ENCODE measurements at places on chromosomes 3 and 15. TPM values are rescaled to one million over a fixed set of nuclear protein-coding genes. Genes with fewer than 3 reads are reported as not detected.
A peak's percentile ranks its signal among the peaks of the same experiment; 100 is the strongest.

DNA sequence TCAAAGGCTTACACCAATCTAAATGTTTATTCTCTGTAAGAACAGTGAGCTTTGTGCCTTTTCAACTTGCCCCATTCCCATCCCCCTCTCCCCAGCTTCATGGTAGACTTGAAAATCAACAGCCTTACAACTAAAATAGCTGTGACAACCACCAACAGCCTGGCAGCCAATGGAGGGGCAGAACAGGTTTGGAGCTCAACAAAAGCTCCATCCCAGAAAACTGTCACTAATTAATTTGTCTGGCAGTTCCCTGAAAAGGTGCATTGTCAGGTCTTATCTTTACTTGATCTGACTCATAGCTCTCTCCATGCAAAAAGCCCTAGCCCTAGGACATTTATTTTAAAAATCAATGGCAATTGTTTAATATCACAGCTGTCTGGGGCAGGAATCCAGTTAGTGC is 22.6 kb downstream of the MTHFS start:
- no peak for DNase-seq

DNA sequence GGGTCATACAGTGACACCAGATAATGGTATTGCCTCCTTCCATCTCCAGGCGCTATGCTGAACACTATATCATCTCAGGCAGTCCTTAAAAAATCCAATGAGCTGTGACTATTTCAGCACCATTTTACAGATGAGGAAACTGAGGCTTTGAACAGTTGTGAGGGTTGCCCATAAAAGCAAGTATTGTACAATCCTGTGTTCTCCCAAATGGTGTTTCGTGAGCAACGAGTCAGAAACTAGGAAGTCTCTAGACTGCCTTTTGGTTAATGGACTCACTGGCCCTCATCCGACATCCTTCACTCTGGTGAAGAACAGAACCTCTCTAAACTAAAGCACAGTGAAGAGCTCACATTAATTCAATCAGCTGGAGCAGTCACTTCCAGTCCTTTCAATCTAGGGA is 61.8 kb downstream of the ATP8B4 start:
- DNase-seq, result no peak

DNA sequence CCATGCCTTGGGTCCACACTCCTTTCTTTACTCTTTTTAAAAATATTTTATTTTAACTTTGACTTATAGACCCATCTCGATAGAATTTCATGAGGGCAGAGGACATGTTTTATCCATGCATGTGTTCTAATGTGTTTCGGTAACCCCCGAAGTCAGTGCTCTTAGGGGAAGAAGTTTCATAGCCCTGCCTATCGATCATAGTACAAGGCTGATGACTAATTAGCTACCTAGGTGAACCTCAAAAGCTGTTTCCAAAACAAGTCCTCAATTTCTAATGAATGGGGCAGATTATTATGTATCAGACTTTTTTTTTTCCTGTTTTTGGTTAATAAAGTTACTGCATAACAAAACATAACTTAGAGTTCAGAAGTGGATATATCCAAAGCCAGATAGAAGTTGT is 82.0 kb downstream of the MBNL1 start:
- no peak for DNase-seq

DNA sequence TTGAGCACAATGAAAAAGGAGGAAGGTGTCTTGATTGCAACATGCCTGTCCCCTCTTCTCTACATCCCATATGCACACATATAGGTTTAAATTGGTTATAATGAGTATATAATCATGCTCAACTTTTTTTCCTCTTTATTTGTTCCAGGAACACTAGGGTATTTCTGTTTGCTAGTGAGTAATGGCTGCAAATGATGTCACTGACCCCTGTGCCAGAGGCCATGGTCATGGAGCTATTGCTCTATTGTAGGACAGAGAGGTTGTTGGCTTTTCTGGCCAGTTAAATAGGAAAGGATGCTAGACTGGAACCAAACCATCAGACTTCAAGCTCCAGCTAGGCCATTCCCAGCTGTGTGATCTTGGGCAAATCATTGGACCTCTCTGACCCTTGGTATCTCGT is 9.6 kb downstream of the ARHGEF3 start:
- DNase-seq, result no peak

- DNase-seq, result no peak
Measured at GRCh38 chr3:150074277-150074676, 103.6 kb upstream of the PFN2 start.

DNA sequence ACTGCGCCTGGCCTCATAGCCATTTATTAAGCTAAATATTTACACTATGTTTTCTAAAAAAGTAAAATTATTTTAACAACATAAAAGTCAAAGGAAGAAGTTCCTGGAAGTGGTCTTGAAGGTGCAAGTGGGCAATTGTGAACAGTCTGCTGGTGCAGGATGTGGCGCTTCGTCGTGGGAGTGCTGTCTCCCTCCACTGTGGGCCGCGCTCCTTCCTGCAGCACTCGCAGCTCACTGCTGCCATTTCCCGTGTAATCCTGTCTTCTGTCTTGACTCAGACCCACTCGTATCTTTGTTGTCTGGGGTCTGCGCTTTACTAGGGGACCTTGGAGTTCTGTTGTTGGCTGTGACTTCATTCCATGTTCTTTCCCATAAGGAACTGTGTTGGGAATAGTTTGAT is 56.3 kb downstream of the APBA2 start:
- peak; percentile 45 for DNase-seq

DNA sequence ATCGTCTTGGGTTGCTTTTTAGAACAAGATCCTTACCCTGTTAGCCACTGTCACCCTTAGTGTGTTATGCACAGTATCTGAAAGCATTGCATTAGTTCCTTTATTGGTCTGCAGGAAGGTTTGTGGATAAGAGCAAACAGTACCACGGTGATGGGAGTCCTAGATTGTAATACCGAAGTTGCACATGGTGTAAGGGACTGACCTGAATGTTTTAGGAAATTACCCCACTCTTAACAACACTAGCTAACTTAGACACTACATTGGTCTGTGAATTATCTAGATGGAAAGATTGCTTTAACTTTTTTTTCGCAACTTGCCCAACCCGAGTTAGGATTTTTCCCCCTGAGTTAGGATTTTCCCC is 1.3 kb downstream of the STT3B start:
- no peak for DNase-seq

GRCh38 chr3:141201122-141201521 is 30.5 kb upstream of the PXYLP1 start:
- DNase-seq, result no peak

- DNase-seq, result no peak
Measured at GRCh38 chr15:25439369-25439836, 579 bp upstream of the UBE3A start.

GRCh38 chr3:140384876-140385275 is 293.0 kb upstream of the TRIM42 start:
- DNase-seq, result no peak

GRCh38 chr3:154776549-154777225 is 303.4 kb upstream of the MME start:
- no peak for DNase-seq

- DNase-seq, result no peak
Measured at GRCh38 chr3:152348436-152349177, 79.9 kb downstream of the MBNL1 start.

DNA sequence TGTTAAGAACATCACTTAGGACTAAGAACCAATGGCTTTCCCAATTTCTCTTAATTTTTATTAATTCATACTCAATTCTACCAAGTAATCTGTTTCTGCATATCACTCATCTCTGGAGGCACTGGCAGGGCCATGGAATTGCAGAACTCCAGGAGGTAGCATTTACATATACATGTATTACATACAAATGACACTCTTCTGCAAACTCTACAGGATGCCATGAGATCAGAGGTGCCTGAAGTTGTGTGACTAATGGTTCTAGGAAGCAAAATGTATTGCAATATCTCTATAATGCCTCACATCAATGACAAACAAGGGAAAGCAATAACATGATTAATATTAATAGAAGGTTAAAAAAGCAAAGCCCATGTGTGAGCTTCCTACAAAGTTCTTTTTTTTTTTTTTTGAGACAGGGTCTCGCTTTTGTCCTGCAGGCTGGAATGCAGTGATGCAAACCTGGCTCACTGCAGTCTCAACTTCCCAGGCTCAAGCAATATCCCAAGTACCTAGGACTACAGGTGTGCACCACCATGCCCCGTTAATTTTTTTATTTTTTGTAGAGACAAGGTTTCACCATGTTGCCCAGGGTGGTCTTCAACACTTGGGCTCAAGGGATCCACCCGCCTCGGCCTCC is 33.0 kb downstream of the DENND6A start:
- DNase-seq, result no peak

GRCh38 chr3:131840156-131840797 is 194.5 kb downstream of the CPNE4 start:
- DNase-seq, result no peak

- no peak for DNase-seq
Measured at GRCh38 chr3:194141415-194142155, 5.6 kb downstream of the HES1 start.

GRCh38 chr3:58463181-58463941 is 28.5 kb upstream of the KCTD6 start:
- DNase-seq, result peak; percentile 53

DNA sequence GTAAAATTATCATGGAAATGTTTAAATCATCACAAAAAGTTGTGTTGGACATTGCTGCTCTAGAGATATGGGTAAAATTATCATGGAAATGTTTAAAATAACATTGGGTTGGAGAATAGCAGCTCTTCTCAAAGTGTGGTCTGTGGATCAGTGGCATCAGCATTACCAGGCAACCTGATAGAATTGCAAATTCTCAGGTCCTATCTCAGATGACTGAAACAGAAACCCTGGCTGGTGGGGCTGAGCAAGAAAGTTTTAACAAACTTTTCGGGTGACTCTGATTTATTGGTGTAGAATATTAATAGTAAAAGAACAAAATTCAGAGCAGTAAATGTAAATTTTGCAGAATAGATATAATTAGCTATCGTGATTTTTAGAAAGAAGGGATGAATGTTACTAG is 28.9 kb downstream of the NXPE3 start:
- no peak for DNase-seq

GRCh38 chr3:66938338-66938963 is 59.7 kb upstream of the KBTBD8 start:
- peak; percentile 0 for DNase-seq

DNA sequence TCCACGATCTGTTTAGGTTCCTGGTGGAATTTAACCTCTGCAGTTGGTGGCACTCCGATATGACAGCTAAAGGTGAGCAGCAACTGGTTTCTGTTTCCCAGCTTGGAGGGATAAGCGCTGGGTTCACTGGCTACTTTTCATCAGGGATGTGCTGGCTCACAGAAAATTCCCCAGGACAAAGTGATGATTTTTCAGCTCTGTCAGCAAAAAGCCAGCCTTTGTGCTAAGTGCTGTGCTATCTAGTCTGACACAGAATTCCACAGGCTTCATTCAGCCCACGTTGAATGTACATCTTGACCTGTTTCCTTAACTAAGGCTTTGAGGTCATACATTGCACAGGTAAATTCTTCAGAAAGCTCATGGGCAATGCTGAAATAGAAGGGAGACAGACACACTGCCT is 81.5 kb upstream of the LRTM1 start:
- DNase-seq, result no peak

- no peak for DNase-seq
Measured at GRCh38 chr3:54232618-54233017, 110.3 kb downstream of the CACNA2D3 start.

DNA sequence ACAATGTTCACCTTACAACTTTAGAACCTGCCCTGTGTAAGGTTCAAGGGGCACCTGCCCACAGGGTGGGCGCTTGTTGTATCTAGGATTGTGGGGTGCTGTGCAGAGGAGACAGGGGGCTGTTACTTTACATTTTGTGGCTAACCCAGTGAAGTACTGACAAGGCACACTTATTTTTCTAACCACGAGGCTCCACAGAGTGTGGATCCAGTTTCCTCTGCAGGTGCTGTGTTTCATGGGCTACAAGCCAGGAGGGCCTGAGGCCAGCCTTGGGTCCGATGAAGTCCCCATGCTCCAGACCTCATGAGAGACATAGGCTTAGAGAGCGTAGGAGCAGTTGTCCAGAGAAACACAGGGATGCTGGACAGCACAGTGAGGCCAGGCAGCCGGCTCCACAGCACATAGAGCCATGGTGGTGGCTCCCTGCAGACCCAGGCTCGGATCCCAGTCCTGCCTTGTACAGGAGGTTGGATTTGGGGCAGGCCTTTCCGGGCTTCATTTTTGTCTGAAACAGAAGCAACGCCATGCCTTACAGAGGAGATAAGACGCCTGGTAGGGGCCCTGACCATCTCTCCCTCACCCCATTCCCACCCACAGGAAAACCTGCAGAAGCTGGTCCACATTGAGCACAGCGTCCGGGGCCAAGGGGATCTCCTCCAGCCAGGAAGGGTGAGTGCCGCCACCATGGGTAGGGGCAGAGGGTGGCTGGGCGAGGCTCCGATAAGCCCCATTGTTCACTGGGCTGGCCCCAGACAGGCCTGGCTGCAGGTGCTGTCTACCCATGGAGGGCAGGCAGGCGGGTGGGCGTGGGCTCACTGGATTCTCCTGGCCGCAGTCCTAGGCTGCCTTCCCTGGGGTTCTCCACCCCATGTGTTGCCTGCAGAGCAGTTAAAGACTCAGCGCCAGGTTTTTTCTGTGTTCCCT is 40.1 kb upstream of the NR2C2 start:
- DNase-seq, result no peak

DNA sequence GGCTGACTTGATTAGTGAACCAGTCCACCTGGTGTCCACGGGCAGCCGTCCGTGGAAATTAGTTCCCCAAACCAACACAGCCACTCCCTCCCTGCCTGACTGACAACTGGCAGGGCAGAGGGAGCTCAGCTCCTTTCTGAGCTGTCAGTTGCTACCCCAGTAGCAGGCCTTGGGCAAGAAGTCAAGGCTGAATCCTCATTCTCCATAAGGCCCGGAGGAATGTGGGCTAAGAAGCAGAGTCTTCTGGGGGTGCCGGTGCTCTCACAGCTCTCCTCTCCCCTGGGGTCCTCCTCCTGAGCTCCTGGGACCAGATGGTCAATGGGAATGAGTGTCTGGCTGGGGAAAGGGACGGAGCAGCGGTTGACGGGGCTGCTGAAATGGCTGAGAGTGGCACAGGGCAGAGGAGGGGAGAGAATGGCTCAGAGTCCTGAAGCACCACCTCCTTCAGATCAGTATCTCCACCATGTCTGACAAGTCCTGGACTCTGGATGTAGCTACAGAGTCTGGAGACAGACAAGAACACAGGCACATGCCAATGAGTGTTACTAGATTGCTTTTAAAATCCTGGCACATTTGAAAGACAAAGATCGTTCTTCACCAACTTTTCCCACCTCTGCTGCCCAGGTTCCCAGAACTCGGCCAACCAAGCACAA is 16.9 kb downstream of the AMOTL2 start:
- no peak for DNase-seq

The UPK1B gene
- not detected for total RNA-seq

The CKMT1B gene
- total RNA-seq, result not detected

The C15orf62 gene
- 0.77 TPM for total RNA-seq

The DPPA4 gene
- 2.5 TPM for total RNA-seq

The CFAP100 gene
- not detected for total RNA-seq

The C2CD4A gene
- 0.34 TPM for total RNA-seq

The CSPG4 gene
- total RNA-seq, result not detected

The FETUB gene
- not detected for total RNA-seq

The CDC25A gene
- not detected for total RNA-seq

All from CD4-positive, alpha-beta T cell (primary cell).